Stimulated activated CD8-positive, alpha-beta memory T cell treated with anti-CD3 and anti-CD28 coated beads, Interleukin-15, amount 100 ng/mL, for 1 hour (primary cell): ENCODE measurements at places on chromosomes 2 and 18.

DNA sequence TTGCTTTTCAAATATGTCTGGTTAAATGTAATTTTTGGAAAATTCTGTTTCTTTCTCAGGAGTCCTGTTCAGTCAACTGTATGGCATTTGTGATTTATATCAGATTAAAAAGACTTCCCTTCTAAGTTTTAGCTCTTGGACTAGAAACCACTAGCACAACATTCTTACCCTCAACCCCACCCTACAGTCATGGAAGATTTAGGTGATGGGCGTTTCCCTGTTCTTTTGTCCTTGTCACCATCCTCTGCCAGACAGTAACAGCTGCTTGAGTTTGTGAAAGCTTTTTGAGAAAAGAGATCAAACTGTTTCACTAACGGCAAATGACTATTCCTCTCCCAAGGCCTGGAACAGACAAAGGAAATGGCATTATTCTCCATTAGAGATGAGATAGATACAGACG is 31.8 kb downstream of the SERPINB5 start:
- DNase-seq = no peak

DNA sequence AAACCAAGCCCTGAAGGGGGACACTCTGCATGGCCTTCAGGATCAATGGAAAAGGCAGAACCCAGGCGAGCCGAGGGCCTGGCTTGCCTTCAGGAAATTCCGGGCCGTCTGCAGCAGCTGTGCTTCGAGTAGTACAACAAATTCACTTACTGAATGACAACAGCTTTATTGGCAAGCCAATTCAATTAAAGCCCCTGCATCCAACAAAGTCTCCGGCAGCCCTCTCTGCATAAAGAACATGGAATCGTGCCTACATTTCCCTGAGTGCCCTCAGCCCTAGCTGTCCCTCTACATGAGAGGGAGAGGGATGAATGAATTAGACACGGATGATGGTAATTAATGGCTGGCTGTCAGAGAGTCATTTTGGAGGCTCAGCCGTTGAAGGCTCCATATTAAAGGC is 189.0 kb downstream of the BCL11A start:
- DNase-seq = no peak

- DNase-seq = no peak
Observed at GRCh38 chr2:19866771-19867170, 35.0 kb downstream of the TTC32 start.

DNA sequence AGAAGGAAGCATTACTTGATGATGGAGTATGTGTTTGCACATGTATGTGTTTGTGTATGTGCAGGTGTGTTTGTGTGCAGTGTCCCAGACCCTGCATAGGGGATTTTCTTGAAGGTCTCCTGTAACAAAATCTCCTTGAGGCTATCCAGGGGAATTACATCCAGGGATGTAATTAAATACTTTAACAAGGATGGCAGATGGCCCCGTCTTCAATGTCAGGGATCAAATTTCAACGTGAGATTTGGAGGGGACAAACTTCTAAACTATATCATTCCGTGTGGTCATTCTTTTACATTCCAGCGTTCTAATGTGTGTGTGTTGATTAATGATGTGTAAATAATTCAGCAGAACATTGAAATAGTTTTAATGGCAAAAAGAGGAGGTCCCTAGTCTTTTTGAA is 3.3 kb downstream of the UGT1A9 start:
- no peak for DNase-seq

- peak; percentile 7 for DNase-seq
Observed at GRCh38 chr18:12271376-12272235, 17.4 kb downstream of the CIDEA start.

DNA sequence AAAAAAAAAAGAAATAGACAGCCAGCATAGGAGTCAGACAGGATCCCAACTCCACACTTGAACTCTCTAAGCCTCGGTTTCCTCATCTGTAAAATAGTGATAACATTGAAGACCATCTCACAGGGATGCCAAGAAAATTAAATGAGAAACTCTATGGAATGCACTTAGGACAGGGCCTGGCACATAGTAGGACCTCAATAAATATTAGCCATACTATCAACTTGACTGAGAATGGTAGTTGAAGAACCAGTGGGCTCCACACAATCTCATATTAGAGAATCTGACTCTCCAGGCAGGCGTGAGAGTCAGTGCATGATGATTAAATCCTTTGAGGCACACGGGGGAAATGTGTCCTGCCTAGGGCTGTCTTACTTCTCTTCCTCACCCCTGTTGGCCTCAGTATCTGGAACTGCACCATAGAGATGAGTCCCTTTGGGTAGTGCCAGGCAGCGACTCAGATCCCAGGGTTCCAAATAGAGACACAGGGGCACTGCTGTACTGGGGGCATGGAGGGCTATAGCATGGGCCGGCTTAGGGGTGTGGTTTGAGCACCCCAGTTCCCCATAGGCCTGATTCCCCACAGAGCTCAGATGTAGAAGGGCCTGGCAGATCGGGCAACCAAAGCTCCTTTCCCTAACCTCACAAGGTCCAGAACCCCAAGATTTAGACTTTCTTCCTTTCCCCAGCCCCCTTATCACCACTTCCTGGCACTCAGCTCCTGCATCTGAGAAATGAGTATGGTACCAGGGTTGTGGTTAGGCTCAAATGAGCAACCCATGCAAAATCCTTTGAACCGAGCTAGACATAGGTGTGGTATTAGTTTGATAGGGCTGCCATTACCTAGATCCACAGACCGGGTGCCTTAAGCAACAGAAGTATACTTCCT is 51.3 kb upstream of the CAB39 start:
- DNase-seq = no peak

GRCh38 chr18:6777509-6777908 is 48.0 kb downstream of the ARHGAP28 start:
- no peak for DNase-seq

DNA sequence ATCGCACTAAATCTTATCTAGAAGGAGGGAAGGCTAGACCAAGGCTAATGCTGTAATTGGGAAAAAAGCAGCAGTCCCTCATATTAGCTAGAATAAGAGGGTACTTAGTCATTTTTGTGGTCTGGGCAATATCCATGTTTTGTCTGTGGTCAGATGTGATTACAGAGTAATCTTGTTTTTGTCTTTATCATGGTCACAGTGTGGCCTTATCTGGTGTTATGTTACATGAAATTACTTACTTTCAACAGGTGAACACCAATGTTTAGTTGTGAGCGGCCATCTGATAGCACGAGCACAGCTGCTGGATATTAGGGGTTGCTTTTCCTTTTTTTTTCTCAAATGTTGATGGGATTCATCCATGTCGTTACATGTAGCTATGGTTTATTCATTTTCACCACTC is 23.7 kb upstream of the PLEKHM3 start:
- DNase-seq = no peak

- DNase-seq = no peak
Observed at GRCh38 chr18:22822841-22823508, 110.2 kb upstream of the RBBP8 start.

DNA sequence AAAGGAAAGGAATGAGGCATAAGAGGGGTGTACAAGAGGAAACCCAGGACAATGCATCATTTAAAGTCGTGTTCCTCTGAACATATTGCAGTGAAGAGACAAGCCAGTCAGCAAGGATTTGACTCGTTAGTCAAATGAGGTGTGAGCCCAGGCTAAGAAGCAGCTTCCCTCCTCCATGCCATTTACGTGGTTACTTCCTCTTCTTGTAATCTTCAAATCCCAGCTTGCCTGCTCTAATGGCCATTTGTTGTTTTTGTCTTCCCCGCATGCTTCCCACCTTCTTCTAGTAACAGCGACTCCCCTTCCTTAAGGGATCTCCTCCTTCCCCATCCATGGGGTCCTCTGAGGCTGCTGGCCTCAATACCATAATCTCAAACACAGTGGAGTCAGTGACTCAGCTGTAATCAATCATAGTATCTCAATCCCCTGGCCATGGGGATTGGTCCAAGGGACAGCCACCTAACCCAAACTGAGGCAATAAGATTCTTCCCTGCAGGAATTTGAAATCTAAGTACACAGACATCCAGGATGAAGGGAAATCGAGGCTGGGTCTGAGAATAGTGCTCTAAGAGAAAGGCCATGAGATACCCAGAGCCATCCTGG is 37.6 kb downstream of the SLC14A1 start:
- DNase-seq = no peak

GRCh38 chr2:136433261-136433660 is 315.3 kb upstream of the CXCR4 start:
- no peak for DNase-seq

- no peak for DNase-seq
Observed at GRCh38 chr2:43312755-43313641, 86.6 kb upstream of the ZFP36L2 start.

DNA sequence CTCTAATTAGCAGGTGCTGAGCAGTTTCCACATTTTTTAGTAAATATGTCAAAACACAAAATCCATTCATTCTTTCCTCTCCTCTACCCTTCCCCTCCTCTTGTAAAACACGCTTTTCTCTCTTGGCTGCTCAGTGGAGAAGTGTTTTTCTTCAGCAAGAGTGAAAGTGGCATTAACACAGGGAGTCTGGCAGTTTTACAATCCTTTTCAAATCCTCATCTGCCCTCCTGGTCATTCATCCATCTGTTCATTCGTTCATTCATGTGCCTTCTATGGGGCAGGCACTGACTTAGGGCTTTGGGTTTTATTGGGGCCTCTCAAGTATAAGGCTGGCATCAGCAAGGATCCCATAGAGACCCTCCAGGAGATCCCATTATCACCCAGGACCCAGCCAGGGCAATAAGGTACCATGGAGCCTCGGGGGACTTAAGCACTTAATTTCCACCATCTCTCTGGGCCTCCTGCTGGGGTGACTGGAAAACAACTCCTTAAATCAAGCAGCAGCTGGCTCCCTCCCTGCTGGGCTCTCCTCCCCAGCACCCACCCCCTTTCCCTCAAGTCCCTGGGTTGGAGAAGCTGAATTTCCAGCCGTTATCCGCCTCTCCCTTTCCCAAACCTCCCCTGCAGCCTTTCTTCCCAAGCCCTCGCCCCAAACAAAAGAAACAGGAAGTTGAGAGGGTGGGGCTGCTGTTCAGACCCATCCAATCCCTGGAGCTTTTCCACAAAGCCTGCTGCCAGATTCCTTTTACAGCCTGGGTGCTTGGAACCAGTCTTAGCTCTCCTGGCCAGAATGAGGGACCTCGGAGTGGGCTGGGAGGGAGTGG is 32.6 kb downstream of the MARCHF4 start:
- DNase-seq = no peak

DNA sequence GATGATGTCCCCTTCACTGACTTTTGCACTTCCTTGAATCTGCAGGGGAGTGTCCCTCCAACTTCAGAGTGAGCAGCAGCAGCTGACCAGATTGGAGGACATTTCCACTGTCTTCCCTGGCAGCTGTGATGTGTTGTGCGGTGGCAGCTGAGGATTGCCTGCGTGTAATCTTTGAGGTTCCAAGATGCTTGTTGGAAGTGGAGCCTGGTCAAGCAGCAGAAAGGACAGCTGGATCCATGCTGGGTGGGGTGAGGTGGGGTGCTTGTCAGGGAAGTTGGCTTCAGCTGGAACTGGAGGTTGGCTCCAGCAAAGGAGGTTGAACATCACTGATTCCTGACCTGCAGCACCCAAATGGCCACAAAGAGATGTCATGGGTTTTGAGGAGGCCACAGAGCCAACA is 64.8 kb downstream of the ST3GAL5 start:
- no peak for DNase-seq

DNA sequence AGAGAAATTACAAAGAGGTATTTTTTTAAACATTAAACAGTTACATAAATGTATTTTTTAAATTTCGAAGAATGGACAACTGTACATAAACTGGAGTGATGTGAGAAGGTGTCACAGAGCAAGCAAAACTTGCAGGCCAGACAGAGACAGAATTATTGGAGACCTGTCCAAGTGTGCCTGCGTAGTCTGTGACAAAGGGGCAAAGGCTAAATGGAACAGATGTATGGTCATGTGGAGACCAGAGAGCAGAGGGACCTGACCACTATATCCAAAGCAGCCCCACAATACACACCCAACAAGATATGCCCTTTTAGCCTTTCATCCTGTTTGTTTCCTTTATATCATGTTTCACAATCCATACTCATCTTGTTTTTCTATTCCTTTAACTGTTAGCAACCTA is 225.3 kb upstream of the VWC2L start:
- no peak for DNase-seq

- no peak for DNase-seq
Observed at GRCh38 chr2:3326871-3327270, 50.7 kb downstream of the EIPR1 start.

DNA sequence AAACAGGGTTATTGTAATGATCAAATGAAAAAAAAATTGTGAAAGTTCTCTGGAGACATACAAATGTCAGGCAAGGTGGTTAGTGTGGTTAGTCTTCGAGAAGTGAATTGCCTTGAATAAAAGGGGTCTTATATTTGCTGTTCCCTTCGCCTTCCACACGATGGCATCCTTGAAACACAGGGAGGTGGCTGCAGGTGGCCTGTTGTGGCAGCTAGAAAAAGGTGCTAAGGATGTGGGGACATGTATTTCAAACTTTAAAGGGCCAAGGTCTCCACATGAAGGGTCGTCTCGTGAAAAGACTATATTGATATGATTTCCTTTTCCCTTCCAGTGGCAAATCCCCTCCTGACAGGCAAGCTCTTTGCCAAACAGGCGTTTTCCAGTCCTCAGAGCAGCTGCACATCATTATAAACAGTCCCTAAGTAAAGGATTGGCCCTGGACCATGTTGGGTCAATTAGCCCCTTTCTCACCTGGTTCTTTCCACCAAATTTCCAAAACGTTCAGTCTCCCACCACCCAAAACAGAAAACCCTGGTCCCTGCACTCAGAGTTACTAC is 68.5 kb downstream of the COPS8 start:
- DNase-seq = no peak

GRCh38 chr2:109311771-109312170 is 182.8 kb downstream of the SH3RF3 start:
- no peak for DNase-seq

GRCh38 chr18:63868546-63868945 is 19.0 kb upstream of the SERPINB2 start:
- no peak for DNase-seq

DNA sequence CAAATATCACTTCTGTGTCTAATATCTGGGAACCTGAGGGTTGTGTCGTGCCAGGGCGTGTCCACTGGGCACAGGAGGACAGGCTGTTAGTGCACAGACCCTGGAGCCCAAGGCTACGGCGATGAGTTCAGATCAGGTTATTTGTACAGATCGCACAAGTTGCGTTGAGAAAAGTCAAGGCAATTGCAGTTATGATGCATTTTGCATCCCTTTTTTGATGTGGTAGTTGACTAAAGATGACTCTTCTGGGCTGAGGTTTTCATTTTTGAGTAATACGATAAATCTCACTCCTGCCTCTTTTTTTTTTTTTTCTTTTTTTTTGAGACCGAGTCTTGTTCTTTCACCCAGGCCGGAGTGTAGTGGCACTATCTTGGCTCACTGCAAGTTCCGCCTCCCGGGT is 7.2 kb downstream of the RBFA start:
- DNase-seq = no peak
